Right ventricle myocardium inferior (tissue), 1 donor: ENCODE measurements at places on chromosomes 11 and 22.

DNA sequence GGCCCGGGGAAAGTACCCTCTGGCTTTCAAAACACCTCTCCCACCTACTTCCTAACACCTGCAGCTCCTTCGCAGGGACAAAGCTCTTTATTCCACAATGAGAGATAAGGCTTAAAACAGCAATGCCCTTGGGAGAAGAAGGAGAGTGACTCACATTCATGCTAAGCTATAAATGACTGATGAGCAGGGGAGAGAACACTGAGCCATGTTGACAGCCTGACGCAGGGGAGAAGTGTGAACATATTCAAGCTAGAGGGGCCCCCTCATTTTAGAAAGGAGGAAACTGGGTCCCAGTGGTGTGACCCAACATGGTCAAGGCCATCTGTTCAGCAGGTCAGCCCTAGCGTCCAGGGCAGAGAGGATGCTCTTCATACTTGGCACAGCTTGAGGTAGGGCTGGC is 171.8 kb downstream of the DSCAML1 start:
- no peak for DNase-seq

DNA sequence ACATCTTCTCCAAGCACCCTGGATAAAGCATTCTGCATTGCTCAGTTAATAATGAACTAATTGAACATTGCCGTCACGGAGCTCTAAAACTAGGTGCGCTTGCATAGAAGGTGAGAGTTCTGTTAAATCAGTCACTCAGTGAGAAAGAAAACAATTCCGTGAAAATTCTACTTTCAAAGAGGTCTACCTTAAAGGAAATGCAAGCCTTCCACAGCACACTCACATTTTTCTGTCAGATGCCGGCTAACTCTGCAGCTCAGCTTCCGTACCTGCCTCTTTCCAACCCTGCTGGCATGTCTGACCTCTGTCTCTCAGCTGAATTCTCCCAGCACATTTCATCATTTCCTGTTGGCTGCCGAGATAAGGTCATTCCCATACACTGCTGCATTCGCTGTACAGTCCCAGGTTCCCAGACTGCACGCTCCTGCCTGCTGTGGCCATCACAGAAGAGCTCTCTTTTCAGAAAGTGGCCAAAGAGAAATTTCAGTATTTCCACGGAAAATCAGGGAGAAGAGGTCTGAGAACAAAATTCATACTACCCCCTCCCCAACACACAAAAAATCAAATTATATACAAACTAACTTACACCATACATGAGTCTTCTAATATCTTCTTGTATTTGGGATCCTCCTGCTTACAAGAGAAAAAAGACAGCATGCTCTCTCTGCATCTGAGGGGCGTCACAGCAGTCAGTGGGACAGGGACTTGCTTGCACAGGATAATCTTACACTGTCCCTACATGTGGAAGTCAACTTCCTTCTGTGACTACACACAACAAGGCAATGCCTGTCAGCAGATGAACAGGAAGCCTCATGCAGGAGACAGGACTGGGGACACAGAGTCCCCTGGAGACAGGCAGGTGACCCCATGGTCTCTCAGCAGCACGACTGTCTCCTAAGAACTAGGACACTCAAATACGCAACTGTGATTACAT is 55.1 kb downstream of the PACSIN2 start:
- peak; percentile 75 for DNase-seq

- no peak for DNase-seq
These were observed 162.0 kb upstream of the SORL1-AS1 start for GRCh38 chr11:121614636-121615240.

DNA sequence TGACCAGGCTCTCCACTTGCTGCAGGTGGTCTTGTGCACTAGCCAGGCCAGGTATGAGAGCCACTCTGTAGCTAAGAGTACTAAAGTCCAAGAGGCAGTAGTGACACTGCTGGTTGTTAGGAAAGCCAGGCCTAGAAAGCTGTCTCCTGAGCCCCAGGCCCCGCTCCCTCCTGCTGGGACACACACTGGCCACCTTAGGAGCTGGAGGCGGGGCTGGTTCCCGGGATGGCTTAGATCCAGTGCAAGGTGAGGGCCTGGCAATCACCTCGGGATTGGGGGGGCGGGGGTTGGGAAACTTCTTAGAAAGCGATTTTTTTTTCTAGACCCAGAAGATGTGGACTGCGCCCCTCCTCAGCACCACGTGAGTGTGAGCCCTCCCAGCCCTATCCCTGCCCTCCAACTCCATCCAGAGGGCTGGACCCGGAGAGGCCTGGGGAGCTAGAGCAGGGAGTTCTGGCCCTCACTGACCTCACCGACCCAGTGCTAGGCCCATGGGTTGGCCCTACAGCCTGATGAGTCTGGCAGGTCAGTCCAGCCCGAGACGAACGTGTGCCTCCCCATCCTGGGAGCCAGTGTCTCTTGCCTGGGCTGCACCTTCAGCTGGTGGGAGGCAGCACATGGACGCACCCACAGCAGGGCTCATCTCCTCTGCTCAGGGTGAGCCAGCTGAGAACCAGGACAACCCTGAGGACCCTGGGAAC is 18.1 kb downstream of the SLC37A2 start:
- no peak for DNase-seq

- no peak for DNase-seq
These were observed 28.1 kb upstream of the P2RY2 start for GRCh38 chr11:73189723-73190556.

- no peak for DNase-seq
These were observed 1.2 kb upstream of the PDE3B start for GRCh38 chr11:14642453-14642852.

DNA sequence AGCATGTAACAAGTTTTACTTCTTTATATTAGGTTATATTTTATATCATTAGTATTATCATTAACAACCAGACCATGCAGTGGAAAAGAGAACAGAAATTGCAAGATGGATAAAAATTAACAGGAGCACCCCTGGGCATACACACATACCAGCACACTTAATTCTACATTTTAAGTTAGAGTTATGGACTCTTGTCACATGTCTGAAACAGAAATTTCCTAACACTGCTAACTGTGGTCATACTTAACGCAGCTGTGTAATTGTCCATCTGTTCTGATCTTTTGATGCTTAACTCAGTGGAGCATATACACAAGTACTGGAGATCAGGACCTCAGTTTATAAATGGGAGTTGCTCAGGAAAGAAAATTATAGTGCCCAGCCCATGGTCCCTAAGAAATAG is 358 bp downstream of the OR52H1 start:
- DNase-seq: no peak

GRCh38 chr11:9700105-9700801 is 36.4 kb downstream of the SWAP70 start:
- no peak for DNase-seq

- DNase-seq: no peak
These were observed 545 bp upstream of the ZDHHC13 start for GRCh38 chr11:19116276-19116970.

DNA sequence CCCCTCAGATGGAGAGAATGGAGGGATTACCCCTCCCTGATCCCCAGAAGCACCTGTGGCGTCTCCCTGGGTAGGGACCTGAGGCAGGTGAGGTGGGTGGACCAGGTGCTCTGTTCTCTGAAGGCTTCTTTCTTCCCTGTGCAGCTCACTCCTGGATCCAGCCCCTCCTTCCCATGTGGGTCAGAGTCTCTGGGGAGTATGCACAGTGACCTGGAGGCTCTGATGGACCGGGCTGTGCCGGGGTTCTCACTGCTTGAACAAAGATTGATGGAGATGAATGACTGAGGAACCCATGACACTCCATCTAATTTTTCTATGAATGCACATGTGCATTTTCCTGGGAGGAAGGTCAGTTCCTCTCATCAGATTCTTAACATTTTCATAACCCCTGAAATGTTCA is 78.6 kb upstream of the SHANK2 start:
- DNase-seq: no peak

DNA sequence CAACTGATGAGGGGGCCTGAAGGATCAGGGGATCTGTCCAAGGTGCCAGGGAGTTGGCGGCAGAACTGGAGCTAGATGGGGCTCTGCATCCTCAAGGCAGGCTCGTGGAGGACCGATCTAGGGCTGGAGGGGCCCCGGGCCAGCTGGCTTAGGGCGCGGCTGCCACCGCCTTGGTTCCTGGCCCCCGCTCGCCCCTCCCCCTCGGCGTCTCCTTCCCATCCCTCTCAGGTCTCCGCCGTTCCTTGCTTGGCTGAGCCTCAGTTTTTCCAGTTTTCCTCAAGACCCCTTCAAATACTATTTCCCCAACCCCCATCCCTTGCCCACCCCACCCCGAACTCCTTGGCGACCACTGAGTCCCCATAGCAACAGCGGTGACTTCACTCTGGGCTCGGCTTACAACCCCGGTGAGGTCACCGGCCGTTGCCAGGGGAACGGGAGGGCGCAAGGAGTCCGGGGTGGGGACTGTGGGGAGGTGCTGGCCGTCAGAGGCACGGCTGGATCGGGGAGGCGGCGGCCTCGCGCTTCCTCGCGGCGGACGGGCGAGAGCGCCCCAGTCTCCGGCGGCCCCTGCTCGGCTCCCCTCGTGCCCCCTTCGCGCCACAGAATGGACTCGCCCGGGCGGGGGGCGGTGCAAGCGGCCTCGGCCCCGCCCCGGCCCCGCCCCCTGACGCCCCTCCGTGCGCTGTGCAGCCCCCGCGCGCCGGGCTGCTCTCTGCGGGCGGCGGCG is 7.5 kb downstream of the FREY1 start:
- peak; percentile 93 for DNase-seq
